ENCODE measurements at places on chromosomes 3 and 15.
A peak's percentile ranks its signal among the peaks of the same experiment; 100 is the strongest.

GRCh38 chr15:28984421-28985315 is 98.9 kb downstream of the APBA2 start:
- peak; percentile 34 for DNase-seq

DNA sequence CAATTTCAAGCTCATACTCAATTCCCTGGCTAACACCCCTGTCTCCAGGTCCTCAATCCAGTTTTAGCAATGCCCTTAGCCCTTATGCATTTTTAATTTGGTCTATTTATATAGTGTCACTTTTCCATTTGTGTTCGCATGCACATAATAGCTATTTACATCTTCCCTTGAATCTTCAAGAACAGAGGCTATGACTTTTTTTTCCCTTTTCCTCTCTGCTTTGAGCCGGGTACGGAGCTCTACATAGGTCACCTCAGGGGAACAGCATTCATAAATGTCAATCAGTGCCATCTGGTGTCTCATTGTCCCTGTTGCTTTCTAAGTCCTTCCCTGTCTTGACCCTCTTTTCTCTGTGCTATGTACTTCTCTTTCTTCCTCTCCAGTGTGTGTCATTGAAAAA is 26.5 kb upstream of the ACTC1 start:
- DNase-seq = peak; percentile 93

GRCh38 chr15:35546511-35547381 is 781 bp upstream of the DPH6 start:
- DNase-seq = no peak

- DNase-seq = no peak
Observed at GRCh38 chr15:65268411-65268810, 18.3 kb downstream of the PARP16 start.

DNA sequence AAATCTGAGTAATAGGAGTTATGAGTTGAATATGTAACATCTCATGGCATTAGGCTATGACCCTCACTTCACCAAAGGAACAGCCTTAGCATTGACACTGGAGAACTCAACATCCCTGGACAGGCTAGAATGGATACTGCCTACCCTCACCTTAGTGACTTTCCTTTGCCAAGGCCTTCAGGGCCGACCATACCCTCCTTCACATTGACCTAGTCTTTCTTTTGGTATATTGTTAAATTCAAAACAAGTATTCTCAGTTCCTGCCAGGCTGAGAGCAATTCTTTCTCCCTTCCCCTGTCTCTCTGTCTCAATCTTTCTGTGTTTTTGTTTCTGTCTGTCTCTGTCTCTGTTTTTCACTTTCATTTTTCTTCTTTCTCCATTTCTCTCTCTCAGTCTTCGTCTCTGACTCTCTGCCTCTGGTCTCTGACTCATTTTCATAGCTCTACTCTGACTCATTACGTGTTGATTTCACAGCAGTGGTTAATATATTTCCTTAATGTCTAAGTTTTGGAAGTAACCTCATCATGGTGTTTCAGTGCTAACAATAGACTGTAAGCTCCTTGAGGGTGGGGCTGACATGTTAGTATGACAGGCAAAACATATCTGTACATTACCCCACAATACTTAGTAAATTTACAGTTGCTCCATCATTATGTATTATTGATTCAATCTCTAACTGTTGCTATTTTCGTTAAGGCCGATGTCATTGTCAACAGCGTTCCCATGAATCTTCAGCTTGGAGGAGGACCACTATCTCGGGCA is 32.5 kb downstream of the PARP15 start:
- no peak for DNase-seq

GRCh38 chr15:77083381-77084160 is 12.7 kb upstream of the TSPAN3 start:
- DNase-seq = peak; percentile 88

DNA sequence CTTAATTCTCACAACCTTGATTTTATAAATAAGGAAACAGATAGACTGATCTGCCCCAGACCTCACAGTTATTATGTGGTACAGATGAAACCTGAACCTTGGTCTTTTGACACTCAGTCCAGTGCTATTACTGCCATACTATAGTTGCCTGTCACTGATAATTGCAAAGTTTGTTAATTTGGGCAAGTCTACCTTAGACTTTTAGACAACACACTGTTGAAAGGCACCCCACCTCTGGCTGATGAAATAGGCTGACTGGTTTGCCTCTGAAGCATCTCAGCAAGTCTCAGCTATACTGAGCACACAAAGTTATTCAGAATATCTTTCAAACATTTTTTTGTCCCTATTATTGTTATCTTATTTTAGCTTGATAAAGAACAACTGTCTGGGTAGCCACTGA is 53.1 kb upstream of the MAP4 start:
- no peak for DNase-seq

GRCh38 chr3:58065700-58066167 is 57.5 kb downstream of the FLNB start:
- DNase-seq = no peak

- DNase-seq = no peak
Observed at GRCh38 chr15:27223179-27223578, 252.2 kb downstream of the GABRG3 start.

GRCh38 chr3:27133060-27133459 is 236.1 kb downstream of the NEK10 start:
- DNase-seq = no peak

GRCh38 chr3:124995460-124995994 is 60.3 kb downstream of the HEG1 start:
- DNase-seq = peak; percentile 78

DNA sequence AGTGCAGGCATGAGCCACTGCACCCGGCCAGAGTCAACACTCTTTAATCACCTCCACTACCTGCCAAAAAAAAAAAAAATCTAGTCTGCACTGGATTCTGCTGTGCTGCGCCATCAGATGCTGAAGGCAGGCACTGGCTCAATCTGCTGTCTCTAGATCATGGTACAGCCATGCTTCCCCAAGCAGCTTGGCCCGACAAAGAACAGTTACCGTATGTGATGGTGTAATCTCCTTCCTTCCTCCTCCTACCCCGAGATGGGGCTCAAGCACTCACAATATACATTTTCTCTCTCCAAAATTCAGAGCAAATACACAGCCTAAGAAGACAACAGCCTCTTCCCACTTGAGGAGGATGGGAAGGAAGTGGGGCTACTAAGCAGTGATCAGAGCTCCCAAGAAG is 45.1 kb downstream of the DAPK2 start:
- DNase-seq = no peak

DNA sequence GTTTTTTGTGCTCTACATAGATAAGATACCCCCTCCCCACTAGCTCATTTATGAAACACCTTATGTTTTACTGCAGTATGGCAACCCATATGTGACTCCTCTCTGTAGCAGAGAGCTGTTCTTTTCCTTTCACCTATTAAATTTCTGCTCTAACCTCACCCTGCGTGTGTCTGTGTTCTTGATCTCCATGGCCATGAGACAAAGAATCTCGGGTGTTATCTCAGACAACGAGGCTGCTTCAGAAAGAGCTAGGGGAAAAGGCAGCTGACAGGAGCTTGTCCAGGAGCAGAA is 18.0 kb downstream of the CCR8 start:
- DNase-seq = no peak

- no peak for DNase-seq
Observed at GRCh38 chr3:189490337-189490736, 140.9 kb upstream of the TP63 start.

- no peak for DNase-seq
Observed at GRCh38 chr3:174398761-174399160, 460.4 kb upstream of the NAALADL2 start.

- no peak for DNase-seq
Observed at GRCh38 chr15:90647326-90647725, 69.8 kb upstream of the BLM start.

- peak; percentile 48 for DNase-seq
Observed at GRCh38 chr3:171790574-171790897, 19.7 kb downstream of the PLD1 start.

DNA sequence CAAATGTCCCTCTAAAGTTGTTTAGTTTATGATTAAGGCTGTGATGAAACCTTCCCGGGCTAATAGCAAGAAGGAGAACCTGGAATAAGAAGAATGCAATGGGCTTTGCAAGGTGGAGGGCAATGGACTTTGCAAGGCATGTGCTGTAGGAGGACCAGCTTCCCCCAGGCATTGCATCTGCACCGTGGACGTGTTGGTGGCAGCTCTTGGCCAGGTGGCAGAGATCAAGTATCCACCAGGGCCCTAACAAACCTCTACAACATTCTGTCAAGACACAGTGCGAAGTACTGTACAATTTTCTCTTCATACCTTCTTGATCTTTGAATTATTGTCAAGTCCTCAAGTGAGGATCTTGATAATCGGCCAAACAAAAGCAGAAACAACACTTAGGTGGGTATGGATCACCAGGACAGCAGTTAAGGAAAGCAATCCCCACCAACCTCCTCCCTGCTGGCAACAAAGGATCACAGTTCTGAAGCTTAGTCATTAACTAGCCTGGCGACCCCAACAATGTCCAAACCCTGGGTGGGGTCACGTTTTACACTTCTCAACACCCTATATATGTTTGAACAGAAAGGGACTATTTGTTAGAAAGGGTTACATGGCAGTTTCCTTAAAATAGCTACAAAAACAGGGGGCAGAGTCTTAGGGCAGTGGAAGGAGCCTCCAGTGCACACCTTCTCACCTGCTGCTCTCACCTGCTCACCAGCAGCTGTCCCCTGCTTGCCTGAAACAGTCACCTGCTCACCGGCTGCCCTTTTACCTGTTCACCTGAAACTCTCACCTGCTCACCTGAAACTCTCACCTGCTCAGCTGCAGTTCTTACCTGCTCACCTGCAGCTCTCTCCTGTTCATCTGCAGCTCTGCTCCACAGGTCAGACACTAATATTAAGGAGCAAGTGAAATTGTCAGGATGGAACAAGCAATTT is 137.9 kb upstream of the LIPC start:
- DNase-seq = no peak

- no peak for DNase-seq
Observed at GRCh38 chr3:72383883-72384282, 464.4 kb downstream of the SHQ1 start.

DNA sequence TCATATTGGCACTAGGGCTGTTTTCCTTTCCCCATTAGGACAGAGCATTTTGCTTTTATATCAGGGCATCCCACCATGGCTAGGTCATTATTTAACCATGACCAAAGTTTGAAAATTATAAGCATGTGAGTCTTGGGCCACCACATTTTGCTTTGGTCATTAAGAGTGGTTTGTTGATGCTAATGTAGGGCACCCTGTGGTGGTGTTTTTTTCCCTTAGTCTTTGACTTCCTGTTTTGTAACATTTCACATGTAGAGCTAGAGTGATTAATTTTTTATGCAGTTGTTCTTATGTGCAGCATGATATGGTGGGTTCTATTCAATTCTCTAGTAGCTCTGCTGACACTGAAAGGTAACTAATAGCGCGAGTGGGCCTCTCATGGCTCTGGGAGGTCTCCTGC is 249.6 kb upstream of the ROBO1 start:
- DNase-seq = no peak

DNA sequence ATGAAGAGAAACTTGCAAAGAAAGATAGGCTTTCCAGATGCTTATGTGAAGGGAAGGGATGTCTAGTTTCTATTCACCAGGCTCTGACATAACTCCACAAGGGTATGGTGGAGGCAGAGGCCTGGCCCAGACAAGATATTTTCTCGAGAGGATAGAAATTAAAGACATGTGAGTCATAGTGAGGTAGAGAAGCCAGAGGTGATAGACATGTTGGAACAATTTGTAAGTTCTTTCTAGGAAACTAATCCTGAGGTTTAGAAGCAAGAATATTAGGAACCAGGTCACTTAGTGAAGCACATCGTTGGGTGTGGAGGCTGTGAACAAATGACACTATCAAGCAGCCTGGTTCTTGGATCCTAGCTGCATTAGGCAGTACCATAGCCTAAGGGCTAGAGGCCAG is 176.9 kb downstream of the BBX start:
- no peak for DNase-seq

- DNase-seq = peak; percentile 71
Observed at GRCh38 chr15:80992441-80992840, 2.8 kb upstream of the MESD start.

DNA sequence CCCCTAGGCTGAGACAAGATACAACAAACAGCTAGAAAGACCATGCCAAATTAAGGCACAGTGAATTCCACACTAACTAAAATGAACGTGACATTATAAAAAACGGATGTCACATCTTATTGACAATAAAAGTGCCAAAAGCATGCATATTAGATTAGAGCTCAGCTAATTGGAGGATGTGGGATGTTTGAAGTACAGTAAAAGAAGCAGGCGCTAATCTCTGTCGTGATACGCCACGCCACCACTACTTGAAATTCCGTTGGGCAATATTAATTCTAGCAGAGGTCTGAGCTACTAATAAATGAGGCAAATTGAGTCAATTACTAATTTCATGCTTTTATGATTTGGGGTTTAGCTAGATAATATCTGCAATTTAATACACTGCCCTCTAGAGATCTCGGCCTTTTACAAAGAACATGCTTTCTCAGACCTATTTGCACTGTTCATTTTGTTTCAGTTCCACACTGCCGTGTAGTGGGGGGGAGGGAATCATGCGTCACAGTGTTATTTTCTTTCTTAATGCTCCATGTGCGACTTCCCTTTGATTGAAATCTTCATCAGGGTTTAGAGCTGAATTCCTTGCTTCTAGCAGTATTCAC is 52.9 kb upstream of the ROBO2 start:
- DNase-seq = no peak

GRCh38 chr3:152159328-152159727 is 109.4 kb upstream of the MBNL1 start:
- no peak for DNase-seq

DNA sequence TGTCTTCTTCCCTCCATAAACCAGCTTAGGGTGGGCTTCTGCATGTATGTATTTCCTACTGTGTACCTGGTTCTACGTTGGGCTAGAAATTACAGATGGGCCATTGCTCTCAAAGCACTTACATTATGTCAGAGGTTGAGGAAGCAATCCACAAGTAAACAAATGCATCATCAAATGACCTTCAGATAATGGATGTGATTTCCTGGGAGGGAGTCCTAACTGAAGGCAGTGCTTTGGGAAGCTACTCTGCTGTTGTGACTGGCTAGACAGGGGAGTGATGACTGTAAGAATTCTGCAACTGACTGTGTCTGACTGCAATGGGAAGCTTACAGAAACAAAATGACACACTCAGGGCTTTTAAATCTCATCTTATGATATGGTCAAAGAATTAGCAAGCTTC is 71.0 kb upstream of the PRR23E start:
- no peak for DNase-seq

DNA sequence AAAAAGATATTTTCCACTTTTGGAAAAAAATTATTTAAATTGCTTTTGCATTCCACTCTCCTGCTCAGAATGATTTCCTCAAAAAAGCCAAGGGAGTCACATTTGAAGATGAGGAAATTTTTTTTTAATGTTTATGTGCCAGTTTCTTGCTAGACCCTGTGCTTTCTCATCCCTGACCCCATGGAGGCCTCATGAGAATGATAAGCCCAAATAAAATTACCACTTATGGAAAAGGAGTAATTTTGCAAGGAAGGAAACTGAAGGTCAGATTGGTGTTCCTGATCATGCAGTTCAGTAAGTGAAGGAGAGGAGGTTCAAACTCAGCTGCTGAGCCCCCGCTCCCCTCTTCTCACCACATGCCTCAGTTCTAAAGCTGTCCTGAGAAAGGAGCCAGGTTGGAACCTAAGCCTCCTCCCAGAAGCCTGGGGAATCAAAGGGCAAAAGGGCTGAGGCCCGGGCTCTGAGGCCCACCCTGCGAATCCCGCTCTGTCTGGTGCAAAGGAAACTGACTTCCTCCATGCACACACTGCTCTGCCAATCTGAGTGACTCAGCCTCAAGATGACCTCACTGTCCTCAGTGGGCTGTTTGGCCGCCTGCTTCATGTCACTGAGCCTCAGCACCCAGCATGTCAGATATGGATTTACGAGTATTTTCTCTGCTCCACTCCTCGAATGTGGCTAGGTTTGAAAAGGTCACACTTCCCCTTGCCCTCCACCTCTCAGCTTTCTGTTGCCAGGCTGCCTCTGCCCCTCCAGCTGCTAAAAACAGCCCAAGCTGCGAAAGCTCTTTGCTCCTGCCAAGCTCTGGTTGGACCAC is 56.9 kb upstream of the FLNB start:
- DNase-seq = peak; percentile 13

Measured in NCI-H82 (cell line).